NCI-H446 treated with DMSO at 0.1 percent for 48 hours (cell line): ENCODE measurements at places on chromosomes 5 and 9.

GRCh38 chr9:88803546-88804253 is 187.6 kb upstream of the S1PR3 start:
- DNase-seq: no peak

DNA sequence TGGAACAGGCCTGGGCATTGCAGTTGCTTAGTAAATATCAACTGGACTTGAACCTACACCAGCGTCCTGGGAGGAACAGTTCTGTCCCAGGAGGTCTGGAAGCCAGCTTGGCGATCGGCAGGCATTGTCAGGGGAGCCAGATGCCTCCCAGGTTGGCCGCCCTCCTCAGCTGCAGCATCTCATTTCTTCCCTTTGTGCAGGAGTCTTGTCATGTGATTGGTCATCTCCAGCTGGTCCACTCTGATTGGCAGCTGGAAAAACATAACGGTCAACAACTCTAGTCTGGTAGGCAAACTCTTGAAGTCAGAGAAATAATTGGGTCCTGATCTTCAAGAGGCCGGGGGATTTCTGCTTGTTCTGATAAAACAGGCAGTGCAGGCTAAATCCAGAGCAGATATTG is 29.6 kb upstream of the NCS1 start:
- DNase-seq: no peak

- DNase-seq: no peak
These were observed at the start of gene RGS14 for GRCh38 chr5:177357459-177358351. TSS of gene RGS14 (plus strand) at chr5:177357924. CDS start at chr5:177358025, 101 bp downstream.

DNA sequence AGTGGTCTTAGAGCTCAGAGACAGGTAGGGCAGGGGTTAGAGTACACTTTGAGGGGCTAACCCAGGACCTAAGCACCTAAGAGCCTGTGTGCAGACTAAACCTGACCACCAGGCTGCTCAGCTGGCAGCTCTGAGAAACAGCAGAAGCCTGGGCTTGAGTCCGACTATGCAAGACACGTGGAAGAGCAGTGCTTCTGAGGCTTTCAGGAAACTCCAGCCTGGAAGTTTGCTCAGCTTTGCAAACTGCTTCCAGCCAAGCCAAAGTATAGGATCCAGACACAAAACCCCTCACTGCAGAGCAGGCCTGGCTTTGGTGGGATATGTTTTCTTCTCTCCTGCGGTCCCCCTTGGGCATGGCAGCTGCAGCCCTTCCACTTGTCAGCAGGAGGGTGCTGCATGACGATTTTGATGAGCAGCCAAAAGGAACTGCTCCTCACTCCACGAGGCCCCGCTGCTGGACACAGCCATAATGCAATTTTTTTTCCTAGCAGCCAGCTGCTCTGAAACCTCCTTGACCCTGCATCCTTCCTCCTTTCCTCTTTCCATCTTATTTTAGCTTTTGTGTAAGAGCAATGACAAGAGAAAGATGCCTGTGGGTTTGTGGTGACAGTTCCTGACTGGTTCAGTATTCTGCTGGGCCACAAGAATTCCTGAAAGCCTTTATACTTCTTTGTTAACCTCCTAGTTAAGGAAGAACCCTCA is 123.1 kb downstream of the LIFR start:
- DNase-seq: no peak

DNA sequence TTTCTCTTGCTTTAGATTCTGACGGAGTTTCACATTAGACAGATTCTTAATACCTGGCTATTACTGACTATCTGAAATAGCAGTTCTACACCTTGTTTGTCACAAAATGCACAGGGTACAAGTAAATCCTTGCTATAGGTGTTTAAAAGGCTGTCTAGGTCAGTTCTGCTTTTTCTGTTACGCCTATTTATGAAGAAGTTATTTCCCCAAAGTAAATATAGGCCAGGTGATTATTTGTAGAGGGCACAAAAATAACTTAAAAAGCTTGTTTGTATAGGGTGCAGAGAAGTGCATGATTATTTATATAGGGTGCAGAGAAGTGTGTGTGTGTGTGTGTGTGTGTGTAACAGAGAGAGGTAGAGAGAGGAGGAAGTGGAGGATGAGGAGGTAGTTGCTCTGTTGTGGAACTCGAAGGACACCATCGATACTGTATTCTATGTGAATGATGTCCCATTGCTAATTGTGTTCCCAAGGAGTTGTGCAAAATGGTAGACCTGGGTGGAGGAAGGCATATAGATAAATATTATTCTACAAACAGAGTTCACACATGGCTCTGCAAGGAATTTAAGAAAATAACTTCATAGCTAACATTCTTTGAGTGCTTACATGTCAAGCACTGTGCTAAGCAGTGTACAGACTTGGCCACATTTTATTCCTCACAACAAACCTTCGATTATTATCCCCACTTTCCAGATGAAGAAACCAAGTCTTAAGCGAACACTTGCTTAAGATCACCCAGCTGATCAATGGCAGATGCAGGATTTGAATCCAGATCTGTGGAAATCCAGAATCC is 96.3 kb upstream of the EQTN start:
- DNase-seq: no peak

GRCh38 chr9:117682955-117683710 is 21.1 kb upstream of the TLR4 start:
- no peak for DNase-seq

DNA sequence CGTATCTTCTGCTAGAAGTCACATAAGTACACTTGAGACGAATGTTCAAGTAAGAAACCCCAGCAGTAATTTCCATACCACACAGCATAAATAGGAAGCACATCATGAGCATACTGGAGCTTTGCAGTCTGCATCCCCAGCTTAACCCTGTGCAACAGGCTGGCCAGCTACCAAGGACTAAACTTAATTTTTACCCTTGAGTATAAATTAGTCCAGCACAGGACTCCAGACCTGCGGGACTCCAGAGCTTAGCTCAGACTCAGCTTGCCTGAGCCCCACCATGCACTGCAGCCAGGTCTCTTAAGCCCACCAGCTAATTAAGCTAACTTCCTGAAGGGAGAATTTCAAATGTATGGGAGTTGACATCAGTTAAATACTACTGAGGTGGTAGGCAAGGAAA is 491.0 kb downstream of the ARHGEF28 start:
- no peak for DNase-seq

GRCh38 chr9:93683331-93684134 is 107.1 kb downstream of the PHF2 start:
- no peak for DNase-seq

- no peak for DNase-seq
These were observed 136.6 kb downstream of the PLPPR1 start for GRCh38 chr9:101165131-101165530.

GRCh38 chr9:128116104-128117083 is 11.1 kb downstream of the PTGES2 start:
- no peak for DNase-seq

- DNase-seq: no peak
These were observed 1982.2 kb upstream of the C9orf72 start for GRCh38 chr9:29555502-29555901.

GRCh38 chr5:18333841-18334240 is 699.6 kb downstream of the TAF11L14 start:
- DNase-seq: no peak

GRCh38 chr9:136299116-136299515 is 4.8 kb downstream of the CCDC187 start:
- DNase-seq: no peak

DNA sequence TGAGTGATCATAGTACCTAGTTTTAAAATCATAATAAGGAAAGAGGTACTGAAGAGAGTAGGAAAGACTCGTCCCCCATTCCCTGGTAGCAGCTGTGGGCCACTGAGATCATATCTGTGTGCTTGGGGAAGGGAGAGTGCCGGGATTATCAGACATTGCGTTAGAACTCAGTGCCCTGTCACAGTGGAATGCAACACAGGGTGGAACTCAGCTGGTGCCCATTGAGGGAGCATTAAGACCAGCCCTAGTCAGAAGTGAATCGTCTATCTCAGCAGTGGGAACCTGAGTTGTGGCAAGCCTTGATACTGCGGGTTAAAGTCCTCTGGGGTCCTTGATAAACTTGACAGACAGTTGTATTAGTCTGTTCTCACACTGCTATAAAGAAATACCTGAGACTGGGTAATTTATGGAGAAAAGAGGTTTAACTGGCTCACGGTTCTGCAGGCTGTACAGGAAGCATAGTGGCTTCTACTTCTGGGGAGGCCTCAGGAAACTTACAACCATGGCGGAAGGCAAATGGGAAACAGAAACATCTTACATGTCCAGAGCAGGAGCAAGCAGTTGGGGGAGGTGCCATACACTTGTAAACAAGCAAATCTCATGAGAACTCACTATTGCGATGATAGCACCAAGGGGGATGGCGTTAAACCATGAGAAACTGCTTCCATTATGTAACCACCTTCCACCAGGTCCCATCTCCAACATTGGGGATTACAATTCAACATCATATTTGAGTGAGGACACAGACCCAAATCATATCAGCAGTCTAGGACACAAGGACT is 33.1 kb downstream of the NDUFAF2 start:
- no peak for DNase-seq

DNA sequence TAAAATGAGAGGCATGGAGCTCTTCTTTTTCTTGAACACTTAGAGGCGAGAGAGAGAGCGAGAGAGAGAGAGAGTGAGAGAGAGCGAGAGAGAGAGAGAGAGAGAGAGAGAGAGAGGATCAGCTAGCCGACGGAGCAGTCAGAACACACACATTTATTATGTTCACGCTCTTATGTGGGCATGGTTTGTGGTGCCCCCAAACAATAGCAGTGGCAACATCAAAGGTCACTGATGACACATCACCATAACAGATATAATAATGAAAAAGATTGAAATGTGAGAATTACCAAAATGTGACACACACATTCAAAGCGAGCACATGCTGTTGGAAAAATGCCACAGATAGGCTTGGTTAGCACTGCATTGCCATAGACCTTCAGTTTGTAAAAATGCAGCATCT is 116.1 kb downstream of the KDM4C start:
- no peak for DNase-seq

- DNase-seq: no peak
These were observed 156.9 kb downstream of the COL23A1 start for GRCh38 chr5:178433273-178433775.

DNA sequence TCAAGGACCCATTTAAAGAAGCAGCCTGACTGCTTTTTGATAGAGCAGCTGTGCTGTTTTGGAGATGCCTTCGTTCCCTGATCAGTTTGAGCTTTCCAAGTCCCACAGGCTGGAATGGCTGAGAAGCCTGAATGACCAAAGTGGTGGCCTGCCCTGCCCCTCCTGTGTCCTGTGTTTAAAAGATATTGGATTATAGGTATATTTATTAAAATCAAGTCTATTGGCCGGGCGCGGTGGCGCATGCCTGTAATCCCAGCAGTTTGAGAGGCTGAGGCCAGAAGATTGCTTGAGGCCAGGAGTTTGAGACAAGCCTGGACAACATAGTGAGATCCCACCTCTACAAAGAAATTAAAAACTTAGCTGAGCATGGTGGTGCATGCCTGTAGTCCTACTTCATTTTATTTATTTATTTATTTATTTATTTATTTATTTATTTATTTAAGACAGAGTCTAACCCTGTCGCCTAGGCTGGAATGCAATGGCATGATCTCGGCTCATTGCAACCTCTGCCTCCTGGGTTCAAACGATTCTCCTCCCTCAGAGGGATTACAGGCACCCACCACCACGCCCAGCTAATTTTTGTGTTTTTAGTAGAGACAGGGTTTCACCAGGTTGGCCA is 87.7 kb downstream of the CACNA1B start:
- no peak for DNase-seq

GRCh38 chr5:39447059-39447458 is 22.3 kb upstream of the DAB2 start:
- DNase-seq: no peak

DNA sequence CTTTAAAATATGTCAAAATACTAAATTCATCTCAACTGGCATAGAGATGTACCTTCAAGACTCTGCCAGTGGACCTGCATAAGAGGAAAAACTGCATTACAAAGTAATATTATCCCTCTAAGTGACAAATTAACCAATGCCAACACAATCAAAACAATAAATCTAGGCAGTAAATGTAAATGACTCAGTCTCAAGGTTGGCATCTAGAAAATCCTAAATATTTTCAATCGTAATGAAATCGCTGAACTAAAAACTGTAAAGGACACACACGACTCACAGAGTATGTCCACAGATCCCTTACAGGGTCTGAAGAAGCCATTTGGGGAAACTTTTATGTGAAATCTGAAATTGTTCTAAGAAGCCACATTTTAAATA is 31.2 kb downstream of the ERMP1 start:
- no peak for DNase-seq

- DNase-seq: no peak
These were observed 218.6 kb downstream of the SREK1 start for GRCh38 chr5:66362687-66363086.

DNA sequence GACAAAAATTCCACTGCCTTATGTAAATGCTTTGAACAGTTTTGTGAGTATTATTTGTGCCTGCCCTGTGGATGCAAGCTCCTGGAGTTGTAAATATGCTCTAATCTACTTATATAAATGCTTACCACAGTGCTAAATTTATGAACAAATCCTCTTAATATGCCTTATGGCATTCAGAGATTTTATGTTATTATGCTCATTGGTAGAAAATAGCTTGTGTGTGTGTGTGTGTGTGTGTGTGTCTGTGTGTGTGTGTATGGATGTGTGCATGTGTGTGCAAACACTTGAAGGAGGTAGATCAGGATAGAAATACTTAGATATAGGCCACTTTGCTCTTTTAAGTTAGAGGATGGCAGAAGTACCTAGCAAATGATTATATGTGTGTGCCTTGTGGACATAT is 253.9 kb downstream of the TAF11L14 start:
- no peak for DNase-seq

DNA sequence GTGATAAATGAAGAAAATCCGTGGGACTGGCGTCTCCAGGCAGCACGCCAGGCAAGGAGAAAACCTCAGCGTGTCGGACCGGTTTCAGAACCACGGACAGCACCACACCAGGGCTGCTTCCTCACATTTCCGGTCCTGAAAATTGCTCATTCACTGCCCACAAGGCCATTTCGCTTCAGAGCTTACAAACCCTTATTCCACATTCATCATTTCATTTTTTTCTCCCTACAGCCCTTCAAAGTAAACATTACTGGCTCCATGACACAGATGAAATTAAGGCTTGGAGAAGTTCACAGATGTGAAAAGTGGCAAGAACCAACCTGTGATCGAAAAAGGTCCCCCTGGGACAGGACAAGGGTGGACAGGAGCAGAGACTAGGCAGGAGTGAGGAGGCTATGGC is 1.5 kb upstream of the GPRIN1 start:
- no peak for DNase-seq

- DNase-seq: peak; percentile 79
These were observed 1.5 kb downstream of the ASS1 start for GRCh38 chr9:130446101-130446861.

DNA sequence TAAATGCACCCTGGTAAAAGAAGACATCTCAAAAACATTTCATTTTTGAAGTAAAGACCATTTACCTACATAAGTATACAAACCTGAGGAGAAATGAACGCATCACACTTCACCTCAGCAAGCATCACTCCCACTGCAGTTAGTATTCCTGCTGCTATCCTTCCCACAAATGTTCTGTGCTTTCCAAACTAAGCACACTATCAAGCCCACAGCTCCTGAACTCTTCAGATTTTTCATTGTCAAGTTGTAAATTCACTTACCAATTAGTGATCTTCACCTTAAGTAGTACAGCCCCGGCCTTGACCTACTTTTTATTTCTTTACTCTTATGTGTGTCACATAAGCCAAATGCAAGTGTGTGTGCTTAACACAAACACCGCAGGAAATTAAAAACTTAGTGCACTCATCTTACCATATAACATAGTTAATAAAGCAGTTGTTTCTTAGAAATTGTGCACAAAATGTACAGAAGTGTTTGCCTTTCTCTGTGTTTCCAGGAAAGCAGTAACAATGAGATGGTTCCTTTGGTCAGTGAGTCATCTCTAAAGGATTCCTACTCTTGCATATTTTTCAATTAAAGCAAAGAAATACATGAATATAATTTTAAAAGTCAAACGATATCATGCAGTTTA is 169.4 kb downstream of the APBA1 start:
- DNase-seq: no peak

GRCh38 chr9:135306699-135307098 is 172.9 kb upstream of the PPP1R26 start:
- DNase-seq: no peak
